ENCODE measurements at places on chromosomes 5 and 9. TPM values are rescaled to one million over a fixed set of nuclear protein-coding genes. Genes with fewer than 3 reads are reported as not detected.

Gene SH3RF2
- total RNA-seq: 4.2 TPM

Gene ANKRD31
- under 0.01 TPM for total RNA-seq

Gene FCHSD1
- total RNA-seq: 26.3 TPM

Gene DNAH5
- 0.66 TPM for total RNA-seq

Gene ZNF462
- 13.6 TPM for total RNA-seq

Gene PCDHGB5
- total RNA-seq: 27.4 TPM

Gene PRR16
- total RNA-seq: 13.2 TPM

Gene FCN1
- not detected for total RNA-seq

Gene TMEM252
- total RNA-seq: not detected

Gene SPAG8
- 0.66 TPM for total RNA-seq

Gene SLIT3
- 0.66 TPM for total RNA-seq

Gene F2RL2
- 6.6 TPM for total RNA-seq

Gene PLCXD3
- 0.14 TPM for total RNA-seq

Gene IFNA2
- total RNA-seq: not detected

Gene GPR107
- total RNA-seq: 35.4 TPM

Gene EIF4EBP3
- 1.3 TPM for total RNA-seq

Gene MRPL50
- total RNA-seq: 6.3 TPM

Gene CDC20B
- not detected for total RNA-seq

Measured in placental pericyte (primary cell).